ENCODE measurements at places on chromosomes 7 and 10.

- no peak for DNase-seq
Observed at GRCh38 chr10:73097305-73097670, 622 bp upstream of the P4HA1 start.

DNA sequence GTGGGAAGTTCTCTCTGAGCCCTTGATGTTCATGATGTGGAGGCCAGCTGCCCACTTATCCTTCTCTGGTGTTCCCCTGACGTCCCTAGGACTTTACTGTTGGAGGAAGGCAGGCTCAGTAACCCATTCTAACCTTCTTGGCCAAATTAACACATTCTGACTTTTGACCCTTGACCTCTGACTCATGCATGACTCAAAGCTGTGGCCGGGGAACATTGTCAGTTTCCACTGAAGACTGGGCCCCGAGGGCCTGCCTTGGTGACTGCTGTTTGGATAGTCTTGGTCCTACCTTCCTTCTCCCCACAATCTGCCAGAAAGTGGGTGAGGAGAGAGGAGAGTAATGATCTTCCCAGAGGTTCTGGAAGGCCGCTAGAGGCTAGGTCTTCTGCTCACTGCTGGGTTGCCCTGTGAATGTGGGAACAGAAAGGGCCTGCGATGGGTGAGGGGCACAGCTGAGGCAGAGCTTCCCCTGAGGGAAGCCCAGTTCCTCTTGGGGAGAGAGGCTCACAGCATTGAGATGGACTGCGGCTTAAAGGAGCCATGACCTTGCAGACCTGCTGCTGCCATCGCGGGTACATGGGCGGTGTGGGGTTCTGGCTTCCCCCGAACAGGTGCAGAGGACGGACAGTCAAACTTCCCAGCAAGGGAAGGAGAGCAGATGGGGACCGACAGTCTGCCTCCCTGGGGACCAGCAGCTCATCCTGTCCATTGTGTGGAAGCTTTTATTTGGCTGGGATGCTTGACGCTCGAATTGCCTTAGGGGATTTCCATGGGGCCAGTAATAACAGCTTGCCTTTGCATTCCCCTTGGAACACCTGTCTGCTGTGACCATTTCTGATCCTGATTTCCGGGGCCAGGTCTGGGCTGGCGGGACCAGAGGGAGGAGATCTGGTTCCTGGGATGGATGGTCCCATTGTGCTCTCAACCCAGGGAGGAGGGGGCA lies 43.8 kb downstream of the ADAMTS14 start:
- no peak for DNase-seq

DNA sequence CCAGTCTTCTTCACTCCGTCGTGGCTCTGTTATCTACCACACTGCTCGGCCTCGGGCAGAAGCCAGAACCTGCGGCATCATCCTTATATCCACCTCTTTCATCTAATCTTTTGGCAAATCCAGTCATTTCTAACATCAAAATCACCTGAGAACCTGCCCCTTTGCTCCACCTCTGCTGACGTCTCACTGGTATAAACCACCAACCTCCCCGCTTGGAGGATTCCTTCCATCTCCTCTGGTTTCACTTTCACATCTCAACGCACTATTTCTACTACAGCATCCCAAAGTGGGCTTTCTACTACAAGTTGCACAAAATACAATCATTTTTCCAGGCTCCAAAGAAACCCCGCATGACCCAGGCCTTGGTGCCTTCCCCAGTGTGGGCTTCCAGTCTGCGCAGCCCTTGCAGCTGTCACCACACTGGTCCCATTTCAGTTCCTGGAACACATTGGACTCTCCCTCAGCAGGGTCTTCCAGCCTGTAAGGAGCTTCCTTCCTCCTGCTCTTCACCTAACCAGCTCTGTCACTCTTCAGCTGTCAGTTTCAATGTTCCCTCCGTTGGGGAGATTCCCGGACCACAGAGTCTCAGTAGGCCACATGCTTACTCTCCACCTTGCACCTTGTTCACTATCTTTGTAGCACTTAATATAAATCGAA lies 85.0 kb downstream of the PRKCQ start:
- peak; percentile 83 for DNase-seq

- DNase-seq, result no peak
Observed at GRCh38 chr7:70714506-70715038, 417.4 kb upstream of the GALNT17 start.

GRCh38 chr7:77367976-77368375 lies 48.2 kb downstream of the GSAP start:
- DNase-seq, result no peak

DNA sequence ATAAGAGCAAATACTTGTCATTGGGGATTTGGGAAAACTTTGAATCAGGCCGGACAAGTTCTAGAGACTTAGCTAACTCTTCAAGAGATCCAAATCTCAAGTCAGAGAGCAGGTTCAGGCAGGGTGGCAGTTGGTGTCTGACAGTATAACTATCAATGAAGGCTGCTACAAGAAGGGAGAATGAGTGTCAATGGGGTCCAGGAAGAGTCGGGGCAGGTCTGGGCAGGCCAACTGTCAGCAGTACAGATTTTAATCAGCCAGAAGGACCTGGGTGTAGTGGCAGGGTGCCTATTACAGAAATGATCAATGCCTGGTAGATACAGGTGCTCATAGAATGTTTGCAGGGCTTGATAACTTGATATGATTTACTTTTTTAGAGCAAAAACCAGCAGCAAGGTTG lies 751.1 kb downstream of the GRM8 start:
- no peak for DNase-seq

- DNase-seq, result no peak
Observed at GRCh38 chr7:13312307-13312706, 624.9 kb downstream of the ARL4A start.

DNA sequence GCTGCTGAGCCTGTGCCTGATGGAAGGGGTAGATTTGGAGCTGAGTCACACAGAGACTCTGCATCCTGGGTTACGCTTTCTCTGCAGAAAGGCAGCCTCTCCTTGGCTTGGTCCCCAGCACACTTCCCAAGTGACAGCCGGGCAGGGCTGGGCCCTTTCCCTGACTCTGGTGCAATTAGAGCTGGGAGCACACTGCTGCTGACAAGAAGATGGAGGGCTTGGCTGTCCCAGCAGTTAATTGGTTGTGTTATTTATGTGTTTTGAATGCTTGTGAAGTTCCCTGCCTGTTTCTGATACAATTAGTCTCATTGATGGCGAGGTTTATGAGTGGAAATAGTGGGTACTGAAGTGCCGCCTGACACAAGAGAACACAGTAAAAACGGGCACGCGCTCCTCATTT lies 123.6 kb downstream of the TCERG1L start:
- no peak for DNase-seq

DNA sequence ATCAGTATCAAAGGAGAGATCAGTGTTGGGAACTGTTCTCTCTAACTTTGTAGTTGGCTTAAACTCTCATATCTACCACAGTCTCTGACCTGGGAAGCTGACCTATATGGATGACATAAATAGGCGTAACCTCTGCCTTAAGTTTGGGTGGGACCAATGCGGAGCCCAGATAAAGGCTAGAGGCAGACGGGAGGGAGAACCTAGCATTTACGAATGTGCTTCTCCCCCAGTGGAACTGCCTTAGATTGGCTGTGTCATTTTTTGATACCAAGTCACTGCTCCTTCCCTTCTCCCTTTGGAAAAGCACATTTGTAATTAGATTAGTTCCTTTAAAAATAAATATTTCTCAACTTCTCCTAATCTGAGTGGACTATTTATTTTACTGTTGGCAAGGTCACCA lies 23.7 kb upstream of the LRRN3 start:
- no peak for DNase-seq

DNA sequence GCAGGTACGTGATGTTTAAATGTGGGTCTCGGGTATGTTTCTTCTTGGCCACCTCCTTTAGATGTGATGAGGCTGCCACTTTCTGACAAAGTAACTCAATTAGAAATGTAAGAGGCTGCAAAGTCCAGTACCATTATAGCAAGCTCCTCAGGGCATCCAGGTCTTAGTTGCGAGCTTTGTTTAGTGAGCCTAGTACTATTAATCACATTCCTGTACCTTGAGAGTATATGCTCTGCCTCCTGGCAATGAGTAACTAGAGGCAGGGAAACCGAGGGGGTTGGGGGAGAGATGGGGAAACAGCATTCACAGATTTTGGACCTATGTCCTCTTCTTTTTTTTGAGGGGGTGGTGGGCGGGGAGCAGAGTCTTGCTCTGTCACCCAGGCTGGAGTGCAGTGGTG lies 131.8 kb downstream of the GFRA1 start:
- no peak for DNase-seq

DNA sequence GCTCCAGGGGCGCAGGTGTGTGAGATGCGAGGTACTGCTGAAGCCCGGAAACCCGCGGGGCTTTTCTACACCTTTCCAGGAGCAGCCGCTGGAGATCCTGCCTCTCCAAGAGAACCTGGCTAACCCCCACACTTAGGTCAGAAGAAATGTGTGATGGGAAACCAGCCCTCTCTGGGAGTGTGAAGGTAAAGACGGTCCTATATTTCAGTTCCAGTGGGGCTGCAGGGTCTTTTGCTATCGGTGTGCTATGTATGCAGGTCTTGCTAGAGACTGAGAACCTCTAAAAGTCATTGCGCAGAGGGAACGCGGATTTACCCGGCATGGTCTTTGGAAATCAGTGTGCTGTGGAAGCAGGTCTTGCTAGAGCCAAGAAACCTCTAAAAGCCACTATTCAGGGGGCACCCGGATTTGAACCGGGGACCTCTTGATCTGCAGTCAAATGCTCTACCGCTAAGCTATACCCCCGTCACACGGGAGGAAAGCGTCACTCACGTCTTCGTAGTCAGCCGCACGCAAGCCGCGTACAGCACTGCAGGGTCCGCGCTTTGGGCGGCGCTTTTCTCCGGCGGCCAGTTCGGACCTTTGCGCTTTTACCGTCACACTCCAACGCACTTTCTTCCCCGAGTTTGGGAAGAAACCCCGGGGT lies 46.0 kb downstream of the ZNF777 start:
- peak; percentile 71 for DNase-seq

DNA sequence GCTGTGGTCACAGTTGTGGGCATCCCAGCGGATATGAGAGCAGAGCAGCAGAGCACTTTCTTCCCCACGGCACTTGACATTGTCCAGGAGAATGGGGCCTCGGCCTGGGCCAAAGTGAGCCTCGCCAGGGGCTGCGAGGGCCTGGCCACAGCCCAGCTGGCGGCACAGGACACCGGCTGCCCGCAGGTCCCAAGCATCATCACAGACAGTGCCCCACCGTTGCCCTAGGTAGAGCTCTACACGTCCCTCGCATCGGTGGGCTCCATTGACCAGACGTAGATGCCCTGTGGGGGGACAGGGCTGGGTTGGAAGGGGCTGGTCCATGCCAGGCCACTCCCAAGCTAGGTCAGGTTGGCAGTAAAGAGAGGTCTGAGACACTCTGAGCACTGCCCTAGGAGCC lies 19.4 kb downstream of the SSC4D start:
- DNase-seq, result no peak

GRCh38 chr7:64667311-64667710 lies 1.4 kb downstream of the ZNF107 start:
- DNase-seq, result no peak

DNA sequence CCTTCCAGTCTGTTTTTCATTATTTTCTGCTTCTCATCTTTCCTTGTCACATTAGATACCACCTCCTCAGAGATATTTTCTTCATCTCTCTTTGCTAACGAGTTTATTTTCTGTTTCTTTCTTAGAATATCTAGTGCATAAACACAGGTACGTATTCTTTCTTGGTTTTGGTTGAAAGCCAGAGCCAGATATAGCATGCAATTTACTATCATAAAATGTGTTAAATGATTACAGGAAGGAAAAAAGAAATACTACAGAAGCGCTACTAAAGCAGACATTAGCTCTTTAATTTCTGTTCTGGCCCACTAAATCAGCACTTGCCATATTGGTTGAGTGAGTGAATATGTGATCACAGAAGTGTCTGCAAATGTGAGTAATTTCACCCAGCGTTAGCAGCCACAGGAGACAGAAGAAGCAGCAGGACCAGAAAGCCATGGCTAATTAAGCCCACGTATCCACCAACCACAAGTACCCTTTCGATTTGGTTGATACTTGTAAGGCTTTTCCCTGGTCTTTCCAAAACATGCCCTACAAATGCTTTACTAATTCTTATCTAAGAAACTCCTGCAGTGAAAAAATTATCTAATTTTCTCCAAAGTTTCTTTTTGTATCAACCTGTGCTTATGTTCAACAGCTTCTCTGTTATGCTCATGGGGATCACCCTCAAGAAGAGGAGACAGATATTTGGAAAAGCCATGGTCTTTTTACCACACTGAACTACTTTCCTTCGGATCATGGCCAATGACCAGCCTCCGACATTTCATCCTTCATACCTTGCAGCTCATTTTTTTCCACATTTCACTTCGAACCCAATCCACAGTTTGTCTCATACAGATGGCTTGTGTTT lies 23.1 kb upstream of the MACC1 start:
- DNase-seq, result no peak

DNA sequence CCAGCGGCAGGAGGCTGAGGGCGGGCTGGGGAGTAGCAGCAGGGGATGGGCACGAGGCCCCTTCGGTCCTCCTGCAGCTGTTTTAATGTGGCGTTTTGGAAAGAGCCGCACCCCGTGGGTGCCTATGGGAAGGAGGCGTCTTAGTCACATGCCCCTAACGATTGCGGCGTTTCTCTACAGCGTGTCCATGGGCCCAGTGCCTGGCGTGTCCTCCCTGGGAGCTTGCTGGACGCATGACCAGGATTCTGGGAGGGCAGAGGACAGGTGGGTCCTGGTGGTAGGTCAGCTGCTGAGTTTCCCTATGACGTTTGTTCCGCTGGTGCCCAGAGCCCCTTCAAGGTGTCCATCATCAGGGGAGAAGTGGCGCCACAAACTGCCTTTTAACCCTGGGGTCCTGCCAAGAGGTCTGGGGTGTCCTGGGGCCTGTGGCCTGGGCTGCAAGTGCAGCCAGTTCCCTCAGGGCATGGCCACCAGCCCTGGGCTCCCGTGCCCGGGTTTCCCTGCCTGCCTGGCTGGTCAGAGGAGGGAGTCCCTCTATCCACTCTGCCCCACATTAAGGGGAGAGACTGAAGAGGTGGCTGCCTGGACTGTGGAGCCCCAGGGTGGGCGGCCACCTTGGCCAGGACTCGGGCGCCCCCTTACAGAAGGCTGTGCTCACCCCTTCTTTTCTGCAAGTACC lies 48.7 kb downstream of the PWWP2B start:
- DNase-seq, result no peak

DNA sequence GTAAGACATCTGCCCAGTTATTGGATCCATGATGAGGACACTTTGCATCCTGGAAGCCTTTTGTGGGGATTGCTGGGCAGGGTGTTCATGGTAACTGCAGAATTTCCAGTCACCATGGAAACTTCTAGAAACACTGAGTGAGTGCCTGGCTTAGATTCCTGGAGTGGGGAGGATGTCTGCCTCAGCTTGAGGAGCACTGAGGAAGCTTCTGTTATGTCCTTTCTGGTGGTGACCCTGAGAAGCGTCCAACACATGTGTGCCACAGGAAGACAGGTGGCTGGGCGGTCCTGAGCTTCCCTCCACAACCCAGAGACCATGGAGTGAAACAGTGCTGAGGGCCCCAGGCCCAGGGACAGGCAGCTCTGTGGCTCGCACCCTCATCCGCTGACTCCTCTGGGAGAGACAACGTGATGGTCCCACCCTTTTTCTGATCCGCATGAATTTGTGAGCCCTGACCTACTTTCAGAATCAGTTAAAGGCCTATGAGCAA lies 191.8 kb upstream of the CXCL12 start:
- DNase-seq, result peak; percentile 64

- DNase-seq, result no peak
Observed at GRCh38 chr10:3433988-3434387, 261.4 kb upstream of the PITRM1 start.

- DNase-seq, result no peak
Observed at GRCh38 chr7:20284771-20285143, 45.9 kb upstream of the ITGB8 start.

GRCh38 chr7:29926741-29927140 lies 62.9 kb downstream of the SCRN1 start:
- DNase-seq, result no peak

Data from CD4-positive, alpha-beta T cell treated with Interleukin-17A for 1 hour (primary cell).